ENCODE measurements at places on chromosomes 16 and 17. TPM values are rescaled to one million over a fixed set of nuclear protein-coding genes. Genes with fewer than 3 reads are reported as not detected.

- peak; percentile 40 for DNase-seq
These were observed 615 bp upstream of the SREBF1 start for GRCh38 chr17:17837380-17837821.

DNA sequence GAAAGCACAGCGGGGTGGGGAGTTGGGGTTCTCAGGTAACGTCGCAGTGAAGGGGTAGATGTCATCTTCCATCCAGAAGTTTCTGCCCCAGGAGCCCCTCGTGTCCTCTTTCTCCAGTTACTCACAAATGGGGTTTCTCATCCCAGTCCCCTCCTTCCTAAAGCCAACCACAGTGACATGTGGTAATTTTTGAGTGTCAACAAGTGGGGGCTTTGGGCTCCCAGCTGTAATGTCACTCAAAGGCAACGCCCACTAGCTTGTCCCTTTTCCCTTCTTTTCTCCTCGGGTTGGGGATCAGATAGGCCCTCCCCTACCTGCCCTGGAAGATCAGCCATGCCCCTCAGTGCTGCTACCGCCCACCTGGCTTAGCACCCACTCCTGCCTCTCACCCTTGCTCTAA lies 14.4 kb downstream of the IRX5 start:
- no peak for DNase-seq

GRCh38 chr16:51982715-51983680 lies 563.9 kb downstream of the TOX3 start:
- DNase-seq: peak; percentile 34

GRCh38 chr16:50386774-50387173 lies 18.0 kb upstream of the BRD7 start:
- DNase-seq: no peak

EMC6 gene
- total RNA-seq: 44.3 TPM

TMEM238L gene
- not detected for total RNA-seq

GUCY2D gene
- not detected for total RNA-seq

WFIKKN2 gene
- not detected for total RNA-seq
